Left lobe of liver (tissue), 2 donors: ENCODE measurements at places on chromosomes 13 and 19. TPM values are rescaled to one million over a fixed set of nuclear protein-coding genes. Genes with fewer than 3 reads are reported as not detected.
A peak's percentile ranks its signal among the peaks of the same experiment; 100 is the strongest.

- DNase-seq: peak; percentile 46
Observed at GRCh38 chr19:7899751-7900378, 3.8 kb upstream of the MAP2K7 start.

DNA sequence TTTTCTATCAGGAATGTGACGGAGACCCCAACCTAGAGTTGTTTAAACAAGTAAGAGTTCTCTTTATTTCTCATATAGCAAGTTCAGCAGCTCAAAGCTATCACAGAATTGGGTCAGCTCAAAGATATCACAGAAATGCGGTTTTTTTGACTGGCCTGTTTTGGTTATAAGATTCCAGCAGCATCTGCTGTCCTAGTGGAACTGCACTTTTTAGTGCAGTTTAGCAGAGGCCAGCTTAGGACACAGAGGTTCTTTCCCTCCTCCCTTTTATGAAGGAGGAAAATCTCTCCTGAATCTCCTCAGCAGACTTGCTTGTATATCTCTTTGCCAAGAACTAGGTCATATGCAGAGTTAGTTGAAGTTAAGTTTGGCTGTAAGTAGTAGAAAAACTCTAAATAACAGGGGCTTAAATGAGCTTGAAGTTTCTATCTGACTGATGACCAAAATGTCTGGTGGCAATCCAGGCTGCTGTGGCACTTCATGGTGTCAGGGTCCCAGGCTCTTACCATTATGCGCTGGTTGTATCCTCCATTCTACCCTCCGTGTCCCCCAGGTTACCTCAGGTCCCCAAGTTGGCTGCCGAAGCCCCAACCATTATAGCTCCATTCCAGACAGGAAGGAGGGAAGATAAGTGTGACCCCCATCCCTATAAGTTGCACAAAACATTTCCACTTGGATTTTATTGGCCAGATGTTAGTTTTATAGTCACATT is 6.6 kb downstream of the PPP2R1A start:
- DNase-seq: no peak

GPR4 gene
- 1.2 TPM for total RNA-seq

GRCh38 chr19:15293781-15294491 is 38.4 kb downstream of the BRD4 start:
- no peak for DNase-seq

DNA sequence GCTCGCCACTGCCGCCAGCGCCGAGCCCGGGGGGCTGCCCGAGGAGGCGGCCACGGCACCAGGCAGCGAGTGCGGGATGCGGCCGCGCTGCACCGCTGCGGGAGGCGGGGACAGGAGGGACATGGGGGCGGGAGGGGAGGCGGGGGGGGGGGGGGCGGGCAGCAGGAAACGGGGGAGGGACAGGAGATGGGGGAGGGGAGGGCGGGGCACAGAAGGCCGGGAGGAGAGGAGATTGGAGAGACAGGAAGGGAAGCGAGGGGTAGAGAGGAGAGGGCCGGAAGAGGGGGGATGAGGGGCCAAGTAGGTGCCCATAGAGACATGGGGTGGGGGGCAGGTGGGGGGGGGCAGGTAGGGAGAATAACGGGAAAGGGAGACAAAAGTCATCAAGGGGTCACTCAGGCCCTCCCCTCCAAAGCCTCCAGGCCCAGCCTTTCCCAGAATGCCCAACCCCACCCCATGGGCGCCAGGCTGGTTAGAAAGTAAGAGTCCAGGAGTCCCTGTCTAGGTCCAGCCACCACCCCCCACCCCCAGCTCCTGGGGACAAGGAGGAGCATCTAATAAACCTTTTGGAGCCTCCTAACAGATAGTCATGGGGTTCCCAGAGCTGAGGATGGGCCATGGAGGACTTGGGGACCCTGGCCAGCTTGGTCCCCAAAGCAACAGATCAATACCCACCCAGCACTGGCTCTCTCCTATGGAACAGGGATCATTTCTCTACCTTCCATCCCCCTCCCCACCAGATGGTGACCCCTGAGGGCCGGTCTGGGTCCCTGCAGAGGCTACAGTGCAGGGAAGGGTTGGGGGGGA is 9.5 kb downstream of the NR2F6 start:
- no peak for DNase-seq

GRCh38 chr19:39054091-39054470 is 21.7 kb upstream of the FBXO27 start:
- no peak for DNase-seq

DPRX gene
- total RNA-seq: not detected

DNA sequence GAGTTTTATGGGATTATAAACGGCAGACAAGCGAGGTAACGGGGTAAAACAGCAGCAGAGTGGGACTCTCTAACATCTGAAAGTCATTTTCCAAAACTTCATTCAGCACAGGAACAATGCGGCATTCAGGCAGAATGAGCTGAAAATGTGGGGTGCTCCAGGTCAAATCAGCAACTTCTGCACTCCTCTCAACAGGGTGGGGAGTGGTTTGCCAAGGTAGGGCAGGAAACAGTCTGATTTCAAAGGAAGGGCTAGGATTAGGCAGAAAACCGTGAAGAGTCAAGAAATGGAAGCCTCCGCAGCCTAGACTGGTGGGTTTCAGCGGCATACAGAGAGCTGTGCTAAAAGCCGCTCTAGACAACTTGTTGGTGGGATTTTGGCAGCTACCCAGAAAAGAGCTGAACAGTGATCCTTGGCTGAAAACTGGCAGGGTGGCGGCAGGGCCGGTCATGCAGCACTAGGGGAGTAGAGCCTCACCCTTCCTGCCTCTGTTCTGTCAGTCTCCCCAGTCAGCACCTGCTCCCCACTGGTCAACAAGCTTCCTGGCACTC is 154.2 kb upstream of the KLF12 start:
- DNase-seq: peak; percentile 61

SIGLEC9 gene
- 4.8 TPM for total RNA-seq

- DNase-seq: no peak
Observed at GRCh38 chr19:2361246-2362045, 1.4 kb downstream of the TMPRSS9 start.

GRCh38 chr13:112905990-112906641 is 62.9 kb upstream of the MCF2L start:
- no peak for DNase-seq

ANKLE1 gene
- total RNA-seq: 0.48 TPM

GRCh38 chr13:59121507-59121906 is 1042.2 kb downstream of the DIAPH3 start:
- DNase-seq: no peak

- no peak for DNase-seq
Observed at GRCh38 chr19:15260939-15261338, 28.7 kb upstream of the EPHX3 start.

DNA sequence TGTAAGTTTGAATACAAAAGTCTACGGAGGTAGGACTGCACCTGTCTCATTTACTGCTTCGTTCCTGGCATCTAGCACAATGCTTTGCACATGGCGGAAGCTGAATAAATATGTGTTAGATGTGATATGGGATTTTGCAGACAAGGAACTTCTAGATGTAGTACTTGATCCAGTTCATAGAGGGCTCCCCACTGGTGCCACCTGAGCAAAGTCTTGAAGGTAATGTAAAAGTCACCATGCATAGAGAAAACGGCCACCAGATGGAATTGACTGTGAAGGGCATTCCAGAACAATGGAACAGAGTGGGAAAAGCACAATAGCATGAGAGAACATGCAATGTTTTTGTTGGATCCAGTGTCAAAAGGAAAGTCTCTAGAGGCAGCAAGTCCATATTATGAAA is 209.3 kb downstream of the HS6ST3 start:
- no peak for DNase-seq

CARS2 gene
- 33.9 TPM for total RNA-seq

- peak; percentile 58 for DNase-seq
Observed at GRCh38 chr13:51125495-51126226, 14.6 kb upstream of the C13orf42 start.

GRCh38 chr19:38763795-38764220 is 9.5 kb downstream of the LGALS7 start:
- peak; percentile 59 for DNase-seq

CUL4A gene
- 30.4 TPM for total RNA-seq

CFAP97D2 gene
- total RNA-seq: not detected

GRCh38 chr19:17832443-17833208 is 11.3 kb upstream of the INSL3 start:
- DNase-seq: no peak

LRRC63 gene
- 0.20 TPM for total RNA-seq

GRCh38 chr13:109881961-109882558 is 95.7 kb upstream of the IRS2 start:
- no peak for DNase-seq

C3 gene
- total RNA-seq: 11,297 TPM

DNA sequence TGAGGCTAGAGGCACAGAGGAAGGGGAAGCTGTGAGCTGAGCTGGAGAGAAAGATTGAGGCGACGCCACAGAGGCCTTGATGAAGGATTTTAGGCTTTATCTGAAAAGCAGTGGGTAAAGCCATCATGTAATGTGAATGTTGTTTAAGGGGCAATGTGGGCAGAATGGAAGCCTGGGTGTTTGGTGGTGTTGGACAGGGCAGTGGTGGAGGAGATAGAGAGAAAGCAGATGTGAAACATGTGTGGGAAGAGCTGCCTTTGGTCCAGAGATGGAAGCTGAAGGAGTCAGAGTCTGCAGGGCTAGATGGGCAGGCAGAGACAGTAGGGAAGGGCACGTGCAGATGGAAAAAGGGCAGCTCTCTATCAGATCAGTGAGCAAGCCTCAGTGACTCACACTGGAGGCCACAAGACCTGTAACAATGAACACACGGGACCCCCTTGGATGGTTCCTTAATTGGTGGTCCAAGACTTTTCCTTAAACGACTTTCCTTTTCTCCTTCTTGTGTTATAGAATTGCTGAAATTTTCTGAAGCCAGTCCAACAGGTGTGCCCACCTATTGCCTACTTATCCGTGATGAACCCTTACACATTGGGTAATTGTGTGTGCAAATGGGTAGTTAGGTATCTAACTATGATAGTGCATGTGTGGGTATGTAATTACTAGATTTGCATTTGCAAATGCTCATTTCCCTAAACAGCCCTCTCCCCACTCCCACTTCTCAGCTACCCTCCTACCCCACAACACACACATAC is 21.7 kb downstream of the ZNF536 start:
- DNase-seq: no peak

VN1R2 gene
- not detected for total RNA-seq

DNA sequence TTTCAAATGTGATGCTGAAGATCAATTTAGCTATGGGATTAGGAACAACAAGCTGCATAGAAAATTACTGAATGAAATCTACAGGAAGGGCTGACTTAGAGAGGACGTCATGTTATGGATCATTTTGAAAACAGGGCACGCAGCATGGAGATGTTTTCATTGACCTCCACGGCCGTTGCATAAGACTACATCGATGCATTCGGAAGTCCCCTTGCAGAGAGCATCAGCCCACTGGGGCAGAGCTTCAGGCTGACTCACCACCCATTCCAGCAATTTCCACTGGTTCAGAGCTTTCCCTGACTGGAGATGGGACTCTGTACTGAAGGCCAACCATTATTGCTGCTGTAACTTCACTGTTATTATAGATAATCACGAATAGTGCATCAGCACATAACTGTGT is 305.3 kb downstream of the IRS2 start:
- DNase-seq: no peak

DNA sequence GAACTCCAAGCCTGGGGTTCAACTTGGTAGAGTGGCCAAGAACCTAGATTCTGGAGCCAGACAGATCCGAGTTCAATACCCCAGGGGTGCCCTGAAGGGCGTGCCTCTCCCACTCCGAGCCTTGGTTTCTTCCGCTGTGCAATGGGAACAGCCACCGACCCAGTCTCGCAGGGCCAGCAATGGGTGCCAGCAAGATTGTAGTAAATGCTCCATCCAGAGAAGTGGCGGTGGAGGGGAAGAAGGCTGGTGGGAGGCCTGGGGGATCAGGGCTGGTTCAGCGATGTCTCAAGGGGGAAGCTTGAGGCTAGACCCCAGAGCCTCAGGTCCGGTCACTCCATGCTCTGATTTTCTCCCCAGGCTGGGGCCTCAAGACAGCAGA is 4.5 kb downstream of the WIZ start:
- DNase-seq: no peak

GRCh38 chr19:31527443-31527842 is 178.2 kb upstream of the TSHZ3 start:
- no peak for DNase-seq

ZNF577 gene
- 5.9 TPM for total RNA-seq

DNA sequence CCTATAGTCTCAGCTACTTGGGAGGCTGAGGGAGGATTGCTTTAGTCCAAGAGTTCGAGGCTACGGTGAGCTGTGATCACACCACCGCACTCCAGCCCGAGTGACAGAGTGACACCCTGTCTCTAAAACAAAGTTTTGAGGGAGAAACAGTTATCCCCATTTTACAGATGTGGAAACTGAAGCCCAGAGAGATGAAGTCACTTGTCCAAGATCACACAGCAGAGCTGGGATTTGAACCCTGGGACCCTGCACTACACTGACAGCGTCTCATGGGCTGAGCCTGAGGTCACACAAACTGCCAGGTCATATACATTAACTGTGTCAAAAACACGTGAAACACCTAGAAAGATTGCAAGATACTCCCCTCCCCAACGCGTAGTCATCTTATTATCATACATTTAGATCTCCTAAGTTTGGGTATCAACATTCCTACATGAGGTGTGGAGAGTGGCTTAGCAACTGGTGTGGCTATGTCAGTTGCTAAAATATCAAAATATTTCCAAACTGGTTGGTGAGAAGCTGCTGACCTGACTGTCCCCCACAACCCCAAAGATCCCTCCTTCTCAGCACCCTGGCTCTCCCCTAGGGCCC is 8.2 kb downstream of the FCGBP start:
- peak; percentile 6 for DNase-seq

- no peak for DNase-seq
Observed at GRCh38 chr19:47766670-47767069, 11.8 kb upstream of the SELENOW start.

GRCh38 chr13:75715601-75716523 is 79.7 kb downstream of the LMO7 start:
- DNase-seq: no peak

- no peak for DNase-seq
Observed at GRCh38 chr19:48354332-48354992, 9.3 kb downstream of the TMEM143 start.

GRCh38 chr19:47161876-47162489 is 31.3 kb downstream of the SAE1 start:
- DNase-seq: no peak

TLE6 gene
- total RNA-seq: 3.6 TPM

ZNF256 gene
- total RNA-seq: 1.1 TPM

- no peak for DNase-seq
Observed at GRCh38 chr13:67390462-67391086, 160.4 kb upstream of the PCDH9 start.

SYT5 gene
- 0.20 TPM for total RNA-seq

DNA sequence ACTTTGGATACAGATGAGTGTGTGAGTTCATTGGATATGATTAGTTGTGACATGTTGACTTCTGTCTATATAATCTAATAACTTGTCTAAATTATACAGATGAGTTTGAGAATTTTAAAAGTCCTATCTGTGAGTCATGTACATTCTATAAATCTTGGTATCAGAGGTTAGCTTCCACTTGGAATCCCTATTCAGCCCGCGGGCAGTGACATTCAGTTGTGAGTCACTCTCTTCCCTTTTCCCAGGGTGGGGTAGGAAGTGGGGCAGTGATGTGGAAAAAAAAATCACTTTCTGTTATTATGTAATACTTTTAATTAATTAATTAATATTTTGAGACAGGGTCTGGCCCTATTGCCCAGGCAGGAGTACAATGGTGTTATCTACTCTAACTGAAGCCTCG is 33.0 kb upstream of the ZNF808 start:
- no peak for DNase-seq
